Activated T-helper 17 cell treated with anti-CD3 and anti-CD28 coated beads, Interleukin-2, amount 50 U/mL, for 72 hours (primary cell): ENCODE measurements at places on chromosomes 16 and 17.

DNA sequence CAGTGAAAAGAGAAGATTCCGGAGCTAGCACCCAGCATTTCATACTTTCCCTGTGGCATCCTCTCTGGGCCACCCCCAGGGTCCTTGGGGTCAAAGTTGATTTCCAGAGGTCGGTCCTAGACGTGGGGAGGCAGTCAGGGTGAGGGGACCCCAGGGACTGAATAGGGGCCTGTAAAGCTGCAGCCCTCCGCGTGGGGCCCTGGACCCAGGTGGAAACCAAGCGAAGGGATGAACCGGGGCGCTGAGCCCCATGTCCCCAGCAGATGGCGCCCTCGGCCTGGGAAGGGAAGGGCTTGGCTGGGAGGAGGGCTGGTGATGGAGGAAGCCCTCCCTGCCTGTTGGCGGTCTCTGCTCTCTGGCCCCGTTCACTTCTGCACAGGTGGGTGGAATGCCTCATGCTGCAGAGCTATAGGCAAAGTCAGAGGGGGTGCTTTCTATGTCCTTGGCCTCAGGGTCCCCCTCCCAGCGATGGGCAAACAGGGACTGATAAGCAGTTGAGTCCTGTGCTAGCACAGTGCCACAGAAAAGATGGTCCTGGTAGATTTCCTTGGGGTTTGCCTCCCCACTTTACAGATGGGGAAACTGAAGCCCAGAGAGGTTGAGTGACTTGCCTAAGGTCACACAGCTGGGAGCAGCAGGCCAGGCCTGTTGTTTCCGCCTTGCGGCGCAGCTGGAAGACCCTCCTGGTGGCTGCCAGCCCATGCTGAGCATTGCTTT, 163.4 kb upstream of the CIBAR2 start:
- ATAC-seq: peak; percentile 59

DNA sequence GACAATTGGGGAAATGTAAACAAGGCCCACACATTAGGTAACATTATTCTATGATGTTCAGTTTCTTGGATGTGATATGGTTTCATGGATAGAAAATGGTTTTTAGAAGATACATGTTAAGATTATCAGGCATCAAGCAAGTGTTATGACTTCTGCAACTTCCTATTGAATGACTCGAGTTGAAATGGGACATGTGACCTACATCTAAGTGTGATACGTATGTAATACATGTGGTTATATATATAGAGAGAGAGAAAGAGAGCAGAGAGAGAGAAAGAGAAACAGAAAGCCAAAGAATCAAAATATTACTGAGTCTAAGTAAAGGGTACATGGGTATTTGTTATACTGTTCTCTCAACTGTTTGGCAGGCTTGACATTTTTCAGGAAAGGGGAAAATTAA, 1.7 kb downstream of the TMEM170A start:
- ATAC-seq: peak; percentile 13

- ATAC-seq: peak; percentile 64
Observed at GRCh38 chr17:17053446-17054379, 11.5 kb downstream of the MPRIP start.

DNA sequence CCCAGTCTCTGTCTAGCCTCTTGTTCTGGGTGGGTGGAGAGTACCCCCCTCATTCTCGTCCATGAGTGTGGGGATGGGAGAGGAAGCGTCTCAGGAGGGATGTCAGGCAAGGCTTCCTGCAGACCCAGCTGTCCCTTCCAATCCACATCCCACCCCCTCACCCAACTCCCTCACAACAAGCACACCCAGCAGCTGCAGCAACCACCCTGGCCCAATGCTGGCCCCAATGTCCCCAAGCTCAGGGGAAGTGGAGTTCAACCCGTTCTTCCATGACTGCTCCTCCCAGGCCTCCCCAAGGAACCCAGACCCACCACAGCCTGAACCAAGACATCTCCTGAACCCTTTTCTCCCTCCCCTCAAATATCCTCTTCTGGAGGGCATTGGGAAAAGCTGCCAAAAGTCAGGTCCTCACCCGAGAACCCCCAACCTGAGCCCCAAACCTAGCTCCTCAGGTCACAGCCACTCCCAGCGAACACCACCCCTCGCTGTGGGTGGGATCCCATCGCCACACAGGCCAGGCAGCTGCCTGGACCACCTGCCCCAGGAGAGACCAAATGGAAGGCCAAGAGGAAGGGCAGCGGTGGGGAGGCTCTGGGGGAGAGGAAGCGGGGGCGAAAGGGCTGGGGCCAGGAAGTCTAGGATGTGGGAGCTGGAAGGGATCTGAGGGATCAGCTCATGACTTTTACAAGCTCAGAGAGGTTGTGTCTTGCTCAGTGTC, 47.6 kb downstream of the FZD2 start:
- no peak for ATAC-seq

- peak; percentile 52 for ATAC-seq
Observed at GRCh38 chr17:76631821-76632565, 11.6 kb downstream of the ST6GALNAC1 start.
